ENCODE measurements at places on chromosomes 5 and 9.

GRCh38 chr9:134214386-134214765 is 50.0 kb upstream of the RNU6ATAC start:
- no peak for DNase-seq

DNA sequence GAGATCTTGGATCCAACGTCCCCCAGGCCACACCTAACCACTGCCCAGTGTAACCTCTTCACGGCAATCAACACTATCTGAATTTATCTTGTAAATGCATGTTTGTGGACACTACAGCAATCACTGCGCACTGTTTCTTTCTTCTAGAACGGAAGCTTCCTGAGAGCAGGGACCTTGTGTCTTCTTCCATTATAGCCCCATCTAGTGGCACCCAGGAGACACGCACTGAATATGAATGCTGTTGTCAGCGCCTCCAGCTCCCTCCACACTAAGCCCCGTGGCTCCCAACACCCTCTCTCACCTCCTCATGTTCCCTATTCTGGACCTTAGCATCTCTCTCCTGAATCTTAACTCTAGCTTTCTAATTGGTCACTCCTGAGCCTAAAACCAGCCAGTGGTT is 72.7 kb downstream of the SMIM23 start:
- DNase-seq: peak; percentile 21

DNA sequence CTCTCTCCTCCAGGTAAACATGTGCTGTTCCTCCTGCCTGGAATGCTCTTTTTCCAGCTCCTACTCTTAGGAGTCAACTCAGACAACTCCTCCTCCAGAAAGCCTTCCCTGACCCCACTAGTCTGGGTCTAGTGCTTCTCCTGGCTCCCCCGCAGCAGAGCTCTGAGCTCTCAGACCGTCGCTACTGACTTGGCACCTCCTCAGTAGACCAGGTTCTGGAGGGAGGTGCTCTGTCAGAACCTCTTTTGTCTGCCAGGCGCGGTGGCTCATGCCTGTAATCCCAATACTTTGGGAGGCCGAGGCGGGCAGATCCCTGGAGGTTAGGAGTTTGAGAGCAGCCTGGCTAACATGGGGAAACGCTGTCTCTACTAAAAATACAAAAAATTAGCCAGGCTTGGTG is 3.4 kb downstream of the LRRC8A start:
- no peak for DNase-seq

GRCh38 chr9:99309141-99309939 is 87.3 kb downstream of the SEC61B start:
- no peak for DNase-seq

DNA sequence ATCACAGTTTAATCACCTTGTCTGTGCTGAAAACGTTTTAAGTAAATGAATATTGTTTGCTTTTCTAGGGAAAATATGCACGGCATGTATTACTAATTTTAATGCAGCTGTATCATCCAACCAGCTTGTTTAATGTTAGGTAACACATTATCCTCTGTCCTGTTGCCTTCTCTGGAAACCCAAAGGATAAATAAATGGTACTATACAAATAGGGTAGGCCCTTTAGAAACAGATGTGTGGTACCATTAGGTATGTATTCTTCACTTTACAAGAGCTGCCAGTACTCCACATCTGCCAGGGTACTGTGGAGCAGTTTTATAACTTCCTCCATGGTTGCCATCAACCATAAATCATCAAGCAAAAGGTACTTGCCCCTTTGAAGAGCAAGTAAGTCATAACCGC is 42.9 kb downstream of the FAF2 start:
- no peak for DNase-seq

- no peak for DNase-seq
Measured at GRCh38 chr9:112006361-112007020, 109.9 kb downstream of the UGCG start.

DNA sequence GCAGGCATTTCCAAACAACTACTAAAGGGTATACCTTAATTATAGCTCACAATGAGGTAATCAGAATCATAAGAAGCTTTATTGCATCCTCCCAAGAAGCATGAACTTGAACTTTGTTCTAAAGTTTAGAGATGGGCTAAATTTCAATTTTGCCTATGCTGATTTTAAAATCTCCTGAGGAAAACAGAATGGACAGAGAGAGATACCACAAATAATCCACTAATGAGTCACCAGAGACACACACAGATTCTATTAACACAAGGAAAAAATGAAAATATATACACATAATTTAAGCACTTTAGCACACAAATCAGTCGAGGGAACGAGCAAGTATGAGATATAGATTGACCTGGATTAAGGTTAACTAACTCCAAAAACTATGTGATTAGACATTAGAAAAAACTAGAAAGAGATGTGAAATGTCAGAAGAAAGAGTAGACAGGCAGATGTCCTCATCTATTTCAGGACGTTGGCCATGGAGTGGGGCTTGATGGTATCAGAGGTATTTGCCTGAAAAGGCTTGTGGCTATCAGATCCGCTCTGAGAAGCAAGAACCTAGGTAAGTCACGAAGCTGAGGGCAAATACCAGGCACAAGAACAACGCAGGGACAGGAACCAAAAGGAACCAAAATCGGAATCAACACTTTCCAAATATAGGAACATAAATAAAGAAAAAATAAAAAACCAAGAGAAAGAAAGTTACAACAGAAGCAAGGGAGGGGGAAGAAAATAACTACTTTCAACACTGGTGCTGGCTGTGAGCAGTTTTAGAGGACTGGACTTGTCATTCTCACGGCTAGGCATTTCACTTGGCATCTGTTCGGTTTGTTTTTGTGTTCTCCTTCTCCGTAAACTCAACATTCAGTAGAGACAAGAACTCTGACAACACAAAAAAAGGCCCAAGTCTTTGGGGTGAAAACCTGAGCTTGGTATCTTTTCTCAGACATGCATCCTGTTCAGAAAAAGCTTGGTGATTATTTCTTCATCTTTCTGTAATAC is 294.6 kb upstream of the PUM3 start:
- no peak for DNase-seq

GRCh38 chr9:87836951-87837705 is 45.5 kb upstream of the SPATA31E1 start:
- no peak for DNase-seq

GRCh38 chr5:76771705-76772405 is 47.0 kb upstream of the F2RL1 start:
- no peak for DNase-seq

All from RPMI8226 (cell line).